Esophagus muscularis mucosa (tissue), 4 donors: ENCODE measurements at places on chromosomes 13 and 19.
A peak's percentile ranks its signal among the peaks of the same experiment; 100 is the strongest.

DNA sequence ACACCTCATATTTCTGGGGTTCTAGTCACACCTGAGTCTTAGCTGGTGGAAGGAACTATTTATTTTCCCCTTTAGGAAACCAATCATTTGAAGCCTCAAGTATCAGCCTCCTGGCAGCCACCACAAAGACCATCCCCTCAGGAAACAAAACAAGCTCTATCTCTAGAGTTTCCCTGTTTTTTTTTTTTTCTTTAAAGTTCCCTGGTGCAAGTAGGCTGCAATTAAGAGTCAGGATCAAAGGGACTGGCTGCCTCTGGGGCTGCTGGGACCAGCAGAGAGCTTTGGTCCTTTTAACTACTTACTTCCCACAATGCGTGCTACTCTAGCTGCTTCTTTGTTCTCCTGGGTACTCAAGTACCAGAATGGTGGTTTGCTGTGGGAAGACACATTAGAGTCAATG is 11.4 kb downstream of the MBNL2 start:
- no peak for DNase-seq

DNA sequence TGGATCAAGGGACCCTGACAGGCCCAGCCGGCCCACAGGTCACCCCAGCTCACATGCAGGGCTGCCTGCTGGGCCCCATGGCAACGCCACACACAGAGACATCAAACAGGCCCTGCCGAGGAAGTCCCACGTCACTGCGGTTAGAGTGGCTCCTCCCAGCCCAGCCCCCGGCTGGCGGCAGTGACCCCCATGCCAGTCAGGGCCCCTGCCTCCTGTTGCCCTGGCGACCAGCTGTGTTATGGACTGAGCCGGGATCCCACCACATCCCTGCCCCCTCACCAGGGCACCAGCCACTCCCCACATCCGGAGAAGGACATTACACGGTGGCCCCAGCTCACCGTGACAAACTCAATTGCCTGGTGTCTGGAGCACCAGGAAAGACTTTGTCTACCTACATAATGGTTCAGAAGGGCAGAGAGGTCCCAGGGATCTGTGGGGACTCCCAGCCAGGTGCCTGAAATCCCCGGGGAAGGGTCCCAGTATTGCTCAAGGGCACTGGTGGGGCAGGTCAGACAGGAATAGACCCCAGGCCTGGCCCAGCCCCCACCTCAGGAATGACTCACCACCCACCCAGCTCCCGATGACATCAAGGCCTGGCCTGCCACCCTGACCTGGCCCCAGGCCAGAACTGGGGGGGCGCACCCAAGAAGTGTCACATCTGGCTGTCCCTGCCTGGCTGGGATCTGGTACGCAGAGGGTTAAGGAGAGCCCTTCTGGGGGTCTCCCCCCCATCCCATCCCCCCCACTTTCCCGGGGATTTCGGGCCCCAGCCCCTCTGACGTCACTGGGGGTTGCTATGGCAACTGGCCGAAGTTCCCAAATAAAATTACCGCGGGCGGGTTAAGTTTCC is 30.2 kb upstream of the NANOS3 start:
- peak; percentile 98 for DNase-seq

- no peak for DNase-seq
Observed at GRCh38 chr13:30418075-30418716, 4.1 kb upstream of the UBE2L5 start.

GRCh38 chr19:55491546-55492360 is 3.5 kb downstream of the SSC5D start:
- no peak for DNase-seq

- no peak for DNase-seq
Observed at GRCh38 chr19:16625163-16625958, 2.6 kb downstream of the MED26 start.

- no peak for DNase-seq
Observed at GRCh38 chr19:38095411-38096308, 128.4 kb downstream of the DPF1 start.

- DNase-seq, result no peak
Observed at GRCh38 chr19:56253737-56254136, 18.8 kb upstream of the EDDM13 start.

- DNase-seq, result no peak
Observed at GRCh38 chr19:20079476-20079875, 1.7 kb downstream of the ZNF90 start.

GRCh38 chr13:25836574-25837336 is 215.1 kb downstream of the SHISA2 start:
- no peak for DNase-seq

GRCh38 chr13:48862572-48862971 is 113.1 kb upstream of the FNDC3A start:
- DNase-seq, result no peak

DNA sequence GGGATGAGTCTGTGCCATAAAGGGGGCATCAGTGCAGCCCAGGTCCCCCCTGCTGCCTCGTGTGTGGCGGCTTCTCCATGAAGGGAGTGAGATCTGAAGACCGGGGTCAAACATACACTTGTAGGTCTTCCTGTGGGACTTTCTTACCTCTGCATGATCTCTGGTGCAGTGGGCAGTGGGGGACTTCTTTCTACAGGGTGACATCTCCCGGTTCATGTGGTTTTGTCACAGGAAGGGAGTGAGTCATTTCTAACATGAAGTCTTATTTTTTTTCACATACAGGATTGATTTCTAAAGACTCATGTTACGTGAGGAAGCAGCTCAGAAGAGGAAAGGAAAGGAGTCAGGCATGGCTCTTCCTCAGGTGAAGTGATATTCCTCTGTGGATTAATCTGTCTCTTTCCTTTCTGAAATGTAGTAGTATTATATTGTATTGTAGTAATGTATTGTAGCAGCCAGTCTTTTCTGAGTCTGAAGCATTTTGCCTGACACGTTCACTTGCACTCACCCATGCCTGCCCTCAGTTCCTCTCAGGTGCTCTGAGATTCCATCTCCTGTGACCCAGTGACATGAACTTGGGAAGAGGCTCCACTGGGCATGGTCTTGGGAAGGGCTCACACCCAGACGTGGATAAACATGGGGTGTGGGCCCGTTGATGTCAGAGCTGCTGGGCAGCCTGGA is 15.7 kb downstream of the ZNF808 start:
- no peak for DNase-seq

- DNase-seq, result peak; percentile 97
Observed at GRCh38 chr19:14006766-14007562, 844 bp upstream of the RFX1 start.

DNA sequence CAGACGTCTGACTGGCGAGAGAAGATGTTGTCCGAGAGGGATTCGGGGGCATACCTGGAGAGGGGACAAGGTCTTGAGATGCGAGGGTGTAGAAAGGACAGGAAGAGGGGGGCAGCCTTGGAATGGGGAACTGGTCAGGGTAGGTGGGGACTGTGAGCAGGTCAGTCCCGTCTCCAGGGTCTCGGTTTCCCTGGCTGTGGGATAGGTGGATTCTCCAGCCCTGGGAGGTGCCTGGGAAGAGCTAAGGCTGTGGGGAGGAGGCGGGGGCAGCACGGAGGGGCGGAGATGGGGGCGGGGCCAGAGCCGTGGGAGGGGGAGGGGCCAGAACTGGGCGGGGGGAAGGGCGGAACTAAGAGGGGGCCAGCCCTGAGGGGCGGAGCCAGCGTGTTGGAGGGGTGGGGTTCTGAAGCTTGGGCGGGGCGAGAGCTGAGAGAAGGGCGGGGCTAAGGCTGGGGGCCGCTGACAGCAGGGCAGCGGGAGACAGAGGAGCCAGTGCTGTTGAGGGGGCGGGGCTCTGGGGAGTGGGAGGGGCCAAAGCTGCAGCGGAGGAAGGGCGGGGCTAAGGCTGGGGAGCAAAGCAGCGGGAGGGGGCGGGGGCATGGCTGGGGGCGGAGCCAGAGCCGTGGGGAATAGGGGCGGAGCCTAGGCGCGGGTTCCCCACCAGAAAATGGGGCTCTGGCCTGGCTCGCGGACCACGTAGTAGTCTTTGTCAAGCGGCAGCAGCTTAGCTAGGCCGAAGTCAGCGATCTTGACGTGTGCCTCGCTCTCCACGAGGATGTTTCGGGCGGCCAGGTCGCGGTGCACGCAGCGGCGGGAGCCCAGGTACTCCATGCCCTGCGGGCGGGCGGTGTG is 9.5 kb upstream of the INSL3 start:
- DNase-seq, result no peak

DNA sequence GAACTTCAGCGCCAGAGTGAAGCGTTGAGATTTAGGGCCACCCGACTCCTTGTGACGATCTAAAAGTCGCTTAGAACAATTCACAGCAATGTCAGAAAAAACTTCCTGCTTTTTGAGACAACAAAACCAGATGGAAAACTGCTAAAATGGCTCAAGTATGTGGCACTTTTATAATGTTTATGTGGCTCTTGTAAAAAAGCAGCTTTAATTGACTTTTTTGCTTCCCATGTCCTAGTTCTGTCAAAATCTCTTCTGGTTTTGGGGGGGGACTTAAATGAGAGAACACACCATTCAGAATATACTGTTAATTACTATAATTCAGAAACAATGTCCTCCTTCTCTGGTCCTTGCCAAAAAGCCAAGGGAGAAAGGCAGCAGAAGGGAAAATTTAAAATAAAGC is 154.7 kb upstream of the LSM14A start:
- DNase-seq, result no peak

DNA sequence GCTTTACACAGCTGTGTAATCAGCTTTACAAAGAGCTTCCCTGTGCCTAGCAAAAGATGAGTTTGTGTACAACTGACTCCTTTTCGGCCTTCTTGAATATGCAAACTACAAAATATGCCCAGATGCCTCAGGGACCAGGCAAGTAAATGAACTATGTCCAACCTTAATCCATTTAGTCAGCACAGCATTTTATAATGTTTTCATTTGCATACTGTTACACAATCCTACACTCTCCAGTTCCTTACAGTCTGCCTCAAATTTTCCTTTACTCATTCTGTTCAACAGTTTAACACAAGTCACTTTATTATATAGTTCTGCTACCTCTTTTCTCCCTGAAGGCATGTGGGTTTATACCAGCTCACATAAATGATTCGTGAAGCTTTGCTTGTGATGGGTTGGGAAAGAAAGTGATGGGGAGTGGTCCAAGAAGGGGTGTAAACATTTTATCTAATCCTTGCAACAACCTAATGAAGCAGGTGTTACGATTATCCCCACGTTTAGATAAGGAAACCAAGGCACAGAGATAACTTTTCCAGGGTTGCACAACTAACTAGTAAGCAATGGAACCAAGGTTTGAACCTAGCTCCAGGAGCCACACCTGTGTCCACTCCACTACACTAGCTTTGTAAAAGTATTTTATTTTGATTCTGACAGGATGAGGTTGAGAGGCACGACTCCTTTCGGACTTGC is 3.3 kb upstream of the USP12 start:
- no peak for DNase-seq

GRCh38 chr13:32212421-32212820 is 102.7 kb downstream of the ZAR1L start:
- DNase-seq, result no peak

DNA sequence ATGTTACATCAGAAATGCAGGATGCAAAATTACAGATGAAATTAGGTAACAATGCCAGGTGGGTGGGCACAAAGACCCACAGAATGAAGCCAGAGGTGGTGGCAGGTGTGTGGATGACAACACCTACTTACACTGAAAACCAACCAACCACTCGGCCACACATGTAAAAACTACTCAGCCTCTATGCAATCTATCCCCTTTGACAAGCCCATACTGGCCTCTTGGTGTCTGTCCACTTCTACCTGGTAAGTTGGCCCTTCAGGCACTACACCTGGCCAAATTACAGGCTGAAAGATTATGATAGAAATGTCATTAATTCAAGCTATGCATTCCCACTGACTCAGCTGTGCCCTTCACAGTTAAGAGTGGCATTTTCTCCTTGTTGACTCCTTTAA is 50.0 kb downstream of the BRD4 start:
- DNase-seq, result no peak

- no peak for DNase-seq
Observed at GRCh38 chr19:41928754-41929535, 696 bp upstream of the ERFL start.
